ENCODE measurements at places on chromosomes 2 and 18. TPM values are rescaled to one million over a fixed set of nuclear protein-coding genes. Genes with fewer than 3 reads are reported as not detected.

COL3A1 gene
- total RNA-seq = 46.7 TPM

DPP10 gene
- total RNA-seq = not detected

RPIA gene
- 14.9 TPM for total RNA-seq

DLGAP1 gene
- total RNA-seq = not detected

PTPRN gene
- under 0.01 TPM for total RNA-seq

IMMT gene
- total RNA-seq = 67.5 TPM

RAX gene
- total RNA-seq = not detected

ACYP2 gene
- 4.1 TPM for total RNA-seq

GPBAR1 gene
- 0.15 TPM for total RNA-seq

AKAIN1 gene
- not detected for total RNA-seq

RBKS gene
- 0.97 TPM for total RNA-seq

IRS1 gene
- under 0.01 TPM for total RNA-seq

CXCR1 gene
- not detected for total RNA-seq

ADCYAP1 gene
- total RNA-seq = not detected

SPAG16 gene
- 15.8 TPM for total RNA-seq

C2orf15 gene
- not detected for total RNA-seq
